ENCODE measurements at places on chromosomes 12 and 14.
A peak's percentile ranks its signal among the peaks of the same experiment; 100 is the strongest.

DNA sequence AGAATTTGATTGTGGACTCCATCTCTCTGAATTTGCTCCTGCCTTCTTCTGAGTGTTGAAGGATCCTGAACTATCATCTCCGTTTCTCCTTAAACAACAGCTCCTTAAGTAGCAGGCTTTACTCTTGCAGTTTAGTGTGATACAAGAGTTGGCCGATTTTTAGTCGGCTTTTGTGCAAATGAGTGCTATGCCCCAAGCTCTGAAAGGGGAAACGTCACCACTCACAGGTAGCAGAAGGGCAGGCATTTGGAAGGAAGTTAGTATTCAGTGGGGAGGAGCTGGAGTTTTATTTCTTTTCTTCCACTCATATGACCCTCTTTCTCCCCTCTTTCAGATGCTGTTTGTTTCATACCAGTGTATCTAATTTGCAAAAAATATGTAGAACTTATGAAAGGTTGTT, 36.5 kb upstream of the LRRC10 start:
- no peak for DNase-seq

- DNase-seq: no peak
Observed at GRCh38 chr14:91041450-91041849, 19.0 kb downstream of the RPS6KA5 start.

DNA sequence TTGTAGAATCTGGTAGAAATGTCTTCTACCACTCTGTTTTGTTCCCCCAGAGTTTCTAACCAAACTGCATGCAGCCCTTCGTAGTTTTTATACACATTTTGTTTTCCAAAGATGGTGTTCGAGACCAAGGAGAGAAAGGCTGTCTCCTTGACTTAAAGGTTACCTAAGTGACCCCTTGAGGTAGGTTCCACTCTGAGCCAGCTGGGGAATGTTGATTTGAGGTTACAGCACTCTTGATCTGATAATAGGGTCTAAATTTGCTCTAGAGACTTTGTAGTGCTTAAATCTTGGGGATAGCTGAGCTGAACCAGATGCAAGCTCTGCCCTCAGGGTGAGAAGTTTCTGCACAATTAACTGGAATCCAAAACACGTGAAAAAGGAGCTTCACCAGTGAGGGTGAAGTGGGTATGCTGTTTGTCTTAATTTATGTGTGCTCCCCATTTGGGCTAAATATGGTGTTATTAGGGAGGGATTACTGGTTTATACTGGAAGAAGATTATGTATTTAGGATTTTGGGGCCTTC, 3.1 kb downstream of the TMBIM6 start:
- DNase-seq: no peak

GRCh38 chr12:46711756-46712155, 114.0 kb downstream of the SLC38A4 start:
- DNase-seq: no peak

DNA sequence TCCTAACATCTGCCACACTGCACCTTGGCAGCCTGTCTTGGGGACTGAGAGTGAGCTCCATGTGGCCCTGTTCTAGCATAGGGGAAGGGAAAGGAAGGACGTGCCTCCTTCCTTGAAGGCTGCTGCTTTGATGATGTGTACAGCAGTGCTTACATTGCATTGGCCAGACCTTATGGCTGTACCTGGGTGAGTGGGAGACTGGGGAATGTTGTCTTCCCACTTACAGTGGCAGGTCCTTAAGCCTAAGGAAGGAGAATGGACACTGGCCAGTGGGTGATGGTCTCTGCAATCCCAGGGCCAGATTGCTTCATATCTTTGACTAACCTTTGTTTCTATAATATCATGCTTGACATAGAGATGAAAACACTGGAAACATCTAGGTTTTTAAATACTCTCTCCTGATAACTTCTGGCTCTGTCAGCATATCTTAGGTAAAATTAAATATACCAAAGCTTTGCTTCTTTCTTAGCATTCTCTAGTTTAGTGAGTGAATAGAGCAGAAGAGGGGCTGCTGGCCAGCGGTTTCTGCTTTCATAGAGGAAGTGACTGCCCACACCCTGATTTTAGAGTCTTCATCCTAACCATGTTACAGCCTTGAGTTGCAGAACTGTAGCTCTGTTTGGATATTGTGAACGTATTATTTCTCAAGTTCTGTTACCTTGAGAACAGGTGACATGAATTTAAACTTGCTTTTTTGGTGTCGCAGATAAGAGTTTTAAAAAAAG, 27.2 kb downstream of the KLC1 start:
- no peak for DNase-seq

GRCh38 chr14:37124614-37125013, 47.8 kb downstream of the SLC25A21 start:
- peak; percentile 32 for DNase-seq

DNA sequence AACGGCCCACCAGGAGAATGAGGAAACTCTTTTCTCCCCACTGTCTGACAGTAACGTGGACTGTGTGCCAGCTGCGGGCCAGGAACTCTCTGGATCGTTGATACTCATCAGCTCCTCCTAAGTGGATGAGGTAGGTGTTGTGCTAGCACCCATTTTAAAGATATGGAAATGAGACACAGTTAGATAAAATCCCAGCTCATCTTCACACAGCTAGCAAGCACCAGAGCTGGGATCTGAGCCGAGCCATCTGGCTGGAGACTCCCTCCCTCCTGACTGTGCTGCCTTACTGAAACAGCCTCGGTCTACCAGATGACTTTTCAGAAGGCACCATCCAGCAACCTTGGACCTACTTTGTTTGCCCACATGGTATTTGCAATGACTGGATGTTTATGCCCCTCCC, 49.2 kb downstream of the TMEM132D start:
- DNase-seq: no peak

DNA sequence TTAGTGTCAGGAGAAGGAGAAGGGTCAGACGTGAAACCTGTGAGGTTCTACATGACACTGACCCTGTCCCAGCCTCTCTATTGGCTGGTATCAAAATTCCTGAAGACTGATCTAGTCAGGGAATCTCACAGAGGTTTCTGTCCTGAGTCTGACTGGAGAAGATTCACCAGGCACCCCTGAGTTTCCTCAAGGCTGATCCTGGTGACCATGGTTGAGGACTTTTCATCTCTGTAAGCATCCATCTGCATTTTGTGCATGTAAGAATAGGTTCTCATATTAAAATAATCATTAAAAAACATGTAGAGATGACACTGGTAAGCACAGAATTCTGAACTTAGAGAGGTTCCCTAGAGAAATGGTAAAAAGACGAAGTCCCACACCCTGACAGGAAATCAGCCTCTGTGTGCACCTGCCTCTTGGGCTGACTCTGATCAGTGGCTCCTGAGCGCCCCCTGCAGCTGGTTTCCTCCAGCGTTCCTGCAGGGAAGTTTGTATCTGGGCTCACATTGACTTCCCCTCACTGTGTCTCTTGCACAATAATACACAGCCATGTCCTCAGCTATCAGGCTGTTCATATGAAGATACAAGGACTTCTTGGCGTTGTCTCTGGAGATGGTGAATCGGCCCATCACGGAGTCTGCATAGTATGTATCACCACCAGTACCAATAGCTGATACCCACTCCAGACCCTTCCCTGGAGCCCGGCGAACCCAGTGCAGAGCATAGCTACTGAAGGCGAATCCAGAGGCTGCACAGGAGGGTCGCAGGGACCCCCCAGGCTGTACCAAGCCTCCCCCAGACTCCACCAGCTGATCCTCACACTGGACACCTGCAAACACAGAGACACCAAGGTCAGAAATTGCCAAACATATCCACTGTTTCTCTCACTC, 991.9 kb downstream of the TMEM121 start:
- DNase-seq: peak; percentile 21

DNA sequence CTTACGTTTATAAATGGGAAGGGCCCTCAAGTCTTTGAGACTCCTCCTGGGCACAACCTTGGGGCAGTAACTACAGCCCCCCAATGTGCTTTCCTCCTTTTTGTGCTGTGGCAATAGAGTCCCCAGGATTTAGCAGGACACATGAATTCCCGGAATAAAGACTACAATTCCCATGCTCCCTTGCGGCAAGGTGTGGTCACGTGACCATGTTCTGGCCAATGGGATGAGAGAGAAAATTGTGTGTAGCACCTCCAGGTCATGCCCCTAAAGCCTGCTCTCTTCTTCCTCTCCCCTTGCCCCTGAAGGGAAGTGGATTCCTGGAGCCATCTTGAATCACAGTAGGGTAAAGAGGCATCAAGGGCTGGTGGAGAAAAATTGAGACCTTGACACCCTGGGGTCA, 295.1 kb upstream of the SFSWAP start:
- DNase-seq: peak; percentile 34

DNA sequence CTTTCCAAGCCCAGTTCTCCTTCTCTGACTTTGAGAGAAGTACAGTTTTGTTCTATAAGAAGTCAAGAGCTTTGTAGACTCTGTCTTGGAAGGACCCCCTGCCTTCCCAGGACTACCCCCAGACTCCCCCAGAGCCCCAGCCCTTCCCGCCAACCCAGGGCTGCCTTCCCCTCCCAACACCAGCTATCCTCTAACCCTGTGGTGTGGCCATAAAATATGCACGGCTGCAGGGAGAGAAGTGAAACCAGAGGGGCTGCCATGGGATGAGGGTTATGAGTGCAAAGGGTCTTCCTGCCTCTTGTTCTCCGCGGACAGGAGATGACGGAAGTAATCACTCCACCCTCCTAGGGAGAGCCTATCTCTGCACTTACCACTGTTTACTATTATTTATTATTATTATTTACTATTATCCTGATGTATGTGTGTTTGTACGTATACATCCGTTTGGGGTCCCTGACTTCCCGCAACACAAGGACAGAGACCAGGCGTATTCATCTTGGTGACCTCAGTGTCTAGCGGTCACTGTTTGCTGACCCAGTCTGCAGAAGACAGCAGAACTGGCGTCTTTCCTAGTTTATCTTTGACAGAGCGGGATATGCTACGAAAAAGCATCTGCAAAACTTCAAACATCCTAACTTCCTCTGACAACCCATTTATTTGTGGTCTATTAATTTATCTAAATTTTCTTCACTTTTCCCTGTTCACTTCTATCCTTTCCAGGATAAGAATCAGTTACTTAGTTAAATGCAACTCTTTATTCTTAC, 3.5 kb upstream of the SCNN1A start:
- DNase-seq: no peak

- no peak for DNase-seq
Observed at GRCh38 chr14:80087411-80087810, 123.9 kb downstream of the DIO2 start.

- DNase-seq: no peak
Observed at GRCh38 chr14:20614038-20614840, 23.1 kb upstream of the RNASE12 start.
